ENCODE measurements at places on chromosomes 16 and 17.

- no peak for DNase-seq
These were observed 268.1 kb downstream of the IRF8 start for GRCh38 chr16:86167061-86167460.

DNA sequence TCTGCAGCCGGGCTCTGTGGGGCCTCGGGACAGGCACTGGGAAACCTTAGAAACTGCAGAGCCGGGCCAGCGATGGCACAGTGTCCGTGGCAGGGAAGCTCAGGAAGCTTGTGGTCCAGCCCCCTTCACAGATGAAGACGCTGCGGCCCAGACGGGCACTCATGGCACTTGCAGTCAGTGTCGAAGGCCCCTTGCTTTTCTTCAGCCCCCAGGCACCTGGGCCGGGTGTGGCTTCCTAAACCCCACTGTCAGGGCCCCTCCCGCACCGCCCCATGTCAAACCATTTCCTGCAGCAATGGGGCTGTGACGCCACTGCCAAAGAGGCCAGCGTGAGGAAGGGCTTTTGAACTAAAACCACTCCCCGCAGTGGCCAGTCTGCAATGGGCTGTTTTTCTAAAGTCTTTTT lies 164.0 kb downstream of the LAT start:
- DNase-seq: no peak

DNA sequence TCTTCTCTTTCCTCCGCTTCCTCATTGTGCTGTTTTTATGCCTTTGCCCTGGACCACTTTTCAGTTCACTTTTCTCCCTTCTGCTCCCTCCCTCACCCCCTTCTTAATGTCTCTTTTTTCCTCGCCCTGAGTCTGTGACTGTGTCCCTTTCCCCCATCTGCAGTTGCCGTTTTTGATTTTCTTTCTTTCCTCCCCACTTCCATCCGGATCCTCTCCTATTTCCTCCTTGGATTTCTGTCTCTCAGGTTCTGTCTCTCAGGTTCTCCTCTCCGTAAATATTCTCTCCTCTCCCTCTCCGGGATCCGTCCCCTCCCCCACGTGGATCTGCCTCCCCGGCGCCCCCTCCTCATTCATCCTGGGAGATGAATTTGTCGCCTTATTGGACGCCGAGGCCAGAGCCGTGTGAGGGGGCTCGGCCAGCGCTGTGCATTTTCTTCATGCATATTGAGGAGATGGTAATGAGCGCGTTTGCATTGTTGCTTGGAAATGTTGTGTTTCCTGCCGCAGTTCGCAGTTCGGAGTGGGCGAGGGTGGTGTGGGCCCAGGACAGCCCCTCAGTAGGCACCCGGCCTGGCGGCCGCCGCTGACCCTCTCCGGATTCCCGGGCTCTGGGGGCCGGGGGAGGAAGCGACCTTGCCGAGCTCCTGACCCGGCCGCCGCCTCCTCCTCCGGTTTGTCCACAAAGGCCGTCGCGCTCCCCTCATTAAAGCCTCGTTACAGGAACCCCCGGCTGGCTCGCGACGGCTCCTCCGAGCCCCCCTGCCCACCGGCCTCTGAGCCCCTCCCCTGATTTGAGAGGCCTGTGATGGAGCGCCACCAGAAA lies 4.5 kb upstream of the IRX3 start:
- no peak for DNase-seq

DNA sequence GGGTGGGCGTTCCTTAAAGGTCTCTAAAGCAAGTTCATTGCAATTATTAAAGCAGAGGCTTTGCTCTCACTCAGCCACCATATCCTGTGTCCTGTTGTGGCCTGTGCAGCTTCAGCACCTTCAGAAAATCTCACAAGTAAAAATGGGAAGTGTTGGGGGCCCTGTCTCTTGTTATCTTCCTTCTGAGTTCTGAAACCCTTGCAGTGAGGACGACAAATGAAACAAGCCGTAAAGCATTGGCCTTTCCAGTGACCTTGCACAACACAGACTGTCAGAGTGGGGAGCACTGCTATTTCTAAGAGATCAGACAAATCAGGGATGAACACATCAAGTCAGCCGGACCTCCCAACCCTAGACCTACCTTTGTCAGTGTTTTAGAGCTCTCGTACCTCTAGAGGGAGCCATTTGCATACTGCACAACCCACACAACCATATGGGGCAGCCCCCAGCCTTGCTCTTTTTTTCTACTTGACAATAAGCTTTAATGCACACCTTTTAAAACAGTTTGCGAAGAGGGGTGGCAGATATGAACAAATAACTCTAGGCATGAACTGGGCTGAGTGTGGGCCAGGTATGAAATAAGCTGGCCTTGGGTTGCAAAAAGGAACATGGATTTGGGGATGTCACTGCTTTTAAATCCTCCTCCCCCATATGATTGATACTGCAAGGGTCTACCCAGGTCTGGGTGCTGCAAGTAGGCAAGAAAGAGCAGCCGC lies 89.8 kb downstream of the KATNIP start:
- DNase-seq: no peak

DNA sequence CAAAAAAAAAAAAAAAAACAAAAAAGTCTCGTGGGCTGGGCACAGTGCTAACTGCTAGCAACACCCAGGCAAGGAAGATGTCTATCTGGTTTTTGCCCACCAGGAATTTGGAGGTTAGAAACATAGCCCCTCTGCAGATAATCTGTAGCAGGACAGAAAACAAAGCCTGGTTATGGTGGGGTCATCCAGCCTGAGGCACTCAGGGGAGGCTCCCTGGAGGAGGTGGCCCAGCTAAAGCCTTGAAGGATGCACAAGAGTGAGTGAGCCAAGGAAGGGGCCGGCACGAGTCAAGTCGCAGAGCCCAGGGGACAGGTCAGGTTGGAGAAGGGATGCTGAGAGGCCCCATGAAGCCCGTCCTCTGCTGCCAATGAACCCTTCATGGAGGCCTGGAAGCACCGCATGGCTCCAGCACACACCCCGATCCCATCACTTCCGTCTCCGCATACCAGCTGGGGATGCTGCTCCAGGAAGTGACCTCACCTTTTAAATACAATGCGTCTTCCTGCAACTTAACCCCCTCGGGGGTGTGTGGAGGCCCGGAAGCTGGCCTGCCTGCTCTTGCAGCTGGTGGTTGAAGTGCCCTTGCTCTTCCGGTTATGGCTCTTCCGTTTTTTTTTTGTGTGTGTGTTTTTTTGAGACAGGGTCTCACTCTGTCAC lies 86.5 kb downstream of the ENGASE start:
- DNase-seq: no peak

- peak; percentile 34 for DNase-seq
These were observed 31.7 kb downstream of the IL21R start for GRCh38 chr16:27433636-27434035.

DNA sequence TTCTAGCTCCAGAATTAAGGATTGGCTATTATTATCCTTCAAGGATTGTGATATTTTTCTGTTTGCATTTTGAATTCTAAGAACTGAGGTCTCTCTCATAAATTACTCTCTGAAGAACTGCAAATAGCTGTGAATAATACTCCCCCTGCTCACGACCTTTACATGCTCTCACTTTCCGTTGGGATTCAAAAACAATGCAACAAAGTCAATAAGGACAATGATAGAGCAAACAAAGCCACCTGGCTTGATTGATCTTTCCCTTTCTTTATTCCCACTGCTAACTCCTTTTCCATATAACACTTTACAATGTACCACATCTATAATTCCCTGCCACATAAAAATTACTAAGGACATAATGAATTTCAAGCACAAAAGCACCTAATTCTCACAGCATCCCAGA lies 523.0 kb upstream of the CA10 start:
- DNase-seq: no peak

- no peak for DNase-seq
These were observed 297.5 kb downstream of the XYLT1 start for GRCh38 chr16:17173281-17173680.

GRCh38 chr17:20920095-20920814 lies 122.6 kb downstream of the USP22 start:
- no peak for DNase-seq

GRCh38 chr17:74822939-74823367 lies 36.7 kb downstream of the GRIN2C start:
- no peak for DNase-seq

- DNase-seq: no peak
These were observed 22.3 kb downstream of the RHBDL3 start for GRCh38 chr17:32287804-32288511.

DNA sequence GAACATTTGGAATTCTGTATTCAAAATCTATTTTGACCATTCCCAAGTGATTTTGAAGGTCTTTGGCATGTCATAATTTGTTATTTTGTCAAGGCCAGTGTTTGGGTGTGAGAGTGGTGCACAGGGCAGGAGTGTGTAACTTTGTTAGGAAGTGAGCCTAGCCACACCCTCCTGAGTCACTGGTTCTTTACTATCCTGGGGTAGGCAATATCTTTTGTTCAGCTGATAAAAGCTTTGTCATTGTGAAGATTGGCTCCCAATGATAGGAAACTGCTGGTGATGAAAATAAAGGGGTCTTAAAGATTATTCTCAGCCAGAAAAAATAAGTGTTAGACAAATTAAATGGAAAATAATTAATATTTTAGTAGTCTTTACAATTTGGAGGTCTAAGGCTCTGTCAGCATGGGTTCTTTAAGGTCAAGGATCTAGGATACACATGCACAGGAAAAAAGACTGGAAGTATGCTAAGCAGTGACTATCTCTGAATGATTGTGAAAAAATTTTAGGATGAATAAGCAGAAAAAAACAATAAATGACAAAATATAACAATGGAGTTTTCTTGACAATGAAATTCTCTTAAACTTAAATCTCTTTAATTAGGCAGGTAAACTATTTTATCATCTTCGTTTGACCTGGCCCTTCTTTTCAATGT lies 5.1 kb downstream of the UBN1 start:
- no peak for DNase-seq

DNA sequence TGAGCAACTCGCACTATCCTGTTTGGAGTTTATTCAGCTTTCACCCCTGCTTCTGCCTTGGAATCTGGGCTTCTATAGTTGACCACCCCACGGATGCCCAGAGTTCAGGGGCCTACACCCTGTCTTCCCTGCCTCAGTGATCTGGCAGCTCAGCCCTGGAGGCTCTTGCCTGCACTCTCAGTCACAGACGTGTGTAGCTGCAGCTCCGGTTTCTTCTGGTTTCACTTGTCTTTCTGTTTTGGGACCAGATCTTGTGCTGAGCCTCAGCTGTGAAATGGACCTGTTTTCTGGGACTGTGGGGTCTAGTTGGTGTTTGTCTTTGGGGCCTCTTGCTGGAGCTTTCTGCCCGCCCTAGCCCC lies 5.8 kb downstream of the GPT2 start:
- DNase-seq: no peak

DNA sequence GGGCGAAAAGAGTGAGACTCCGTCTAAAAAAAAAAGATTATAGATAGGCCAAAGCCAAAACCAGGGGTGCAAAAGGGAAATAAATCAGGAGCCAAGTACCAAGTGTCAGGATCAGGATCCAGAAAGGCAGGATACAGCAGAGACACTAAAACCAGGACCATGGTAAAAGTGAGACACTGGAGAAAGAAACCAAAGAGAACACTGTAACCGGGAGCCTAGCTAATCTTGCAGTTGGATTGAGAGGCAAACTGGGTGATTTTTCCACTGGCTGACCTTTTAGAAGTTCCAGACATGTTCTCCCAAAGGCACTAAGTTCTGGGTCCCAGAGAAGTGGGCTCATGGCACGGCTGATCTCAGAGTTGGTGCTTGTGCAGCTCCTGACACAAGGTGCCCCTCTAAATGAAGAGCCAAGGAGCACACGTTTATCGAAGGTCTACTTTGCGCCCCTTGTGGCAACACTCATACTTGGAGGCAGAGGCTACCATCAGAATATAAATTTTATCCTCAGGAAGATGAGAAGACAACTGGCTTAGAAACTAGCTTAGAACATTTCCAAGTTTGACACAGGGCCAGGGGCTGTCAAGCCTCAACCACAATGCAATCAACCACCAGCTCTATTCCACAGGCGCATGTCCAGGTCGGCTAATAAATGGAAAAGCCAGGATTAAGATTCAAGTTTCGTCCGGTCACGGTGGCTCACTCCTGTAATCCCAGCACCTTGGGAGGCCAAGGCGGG lies 27.5 kb upstream of the HELZ start:
- no peak for DNase-seq

GRCh38 chr16:85722128-85722893 lies 28.6 kb downstream of the C16orf74 start:
- no peak for DNase-seq

DNA sequence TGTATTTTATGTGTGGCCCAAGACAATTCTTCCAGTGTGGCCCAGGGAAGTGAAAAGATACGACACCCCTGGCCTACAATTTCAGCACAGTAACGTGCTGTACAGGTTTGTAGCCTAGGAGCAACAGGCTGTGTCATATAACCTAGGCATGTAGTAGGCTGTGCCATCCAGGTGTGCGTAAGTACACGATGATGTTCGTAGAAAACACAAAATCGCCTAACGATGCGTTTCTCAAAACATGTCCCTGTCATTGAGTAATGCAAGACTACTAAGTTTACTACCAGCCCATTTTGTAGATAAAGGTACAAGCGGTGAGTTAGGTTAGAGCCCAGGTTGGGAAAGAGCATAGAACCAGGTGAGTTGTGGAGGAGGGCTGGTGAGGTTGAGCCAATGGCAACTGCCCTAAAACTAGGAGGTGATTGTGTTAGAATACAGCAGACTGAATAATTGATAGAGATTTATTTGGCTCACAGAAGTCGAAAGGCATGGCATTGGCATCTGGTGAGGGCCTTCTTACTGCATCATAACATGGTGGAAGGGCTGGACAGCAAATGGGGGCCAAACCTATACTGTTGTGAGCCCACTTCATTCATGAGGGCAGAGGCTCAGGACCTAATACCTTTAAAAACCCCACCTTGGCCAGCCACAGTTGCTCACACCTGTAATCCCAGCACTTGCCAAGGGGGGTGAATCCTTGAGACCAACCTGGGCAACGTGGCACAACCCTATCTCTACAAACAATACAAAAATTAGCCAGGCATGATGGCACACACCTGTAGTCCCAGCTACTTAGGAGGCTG lies 4.2 kb downstream of the EIF1 start:
- no peak for DNase-seq

DNA sequence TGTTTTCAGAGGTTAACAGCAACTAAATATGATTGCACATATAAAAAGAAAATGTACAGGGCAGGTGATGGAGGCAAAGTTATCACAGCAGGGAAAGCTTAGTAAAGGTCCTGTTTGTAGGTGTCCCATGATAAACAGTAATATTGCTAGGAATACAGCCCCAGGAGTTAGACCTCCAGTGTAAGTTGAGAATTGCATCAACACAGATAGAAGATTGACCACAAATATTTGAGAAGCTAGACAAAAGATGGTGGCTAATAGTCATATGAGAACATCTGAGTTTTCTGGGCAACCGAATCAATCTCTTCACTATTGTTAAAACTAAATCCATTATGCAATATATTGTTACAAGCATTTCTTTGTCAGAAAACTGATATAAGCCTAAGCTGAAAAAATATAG lies 152.6 kb downstream of the CDH11 start:
- DNase-seq: no peak

DNA sequence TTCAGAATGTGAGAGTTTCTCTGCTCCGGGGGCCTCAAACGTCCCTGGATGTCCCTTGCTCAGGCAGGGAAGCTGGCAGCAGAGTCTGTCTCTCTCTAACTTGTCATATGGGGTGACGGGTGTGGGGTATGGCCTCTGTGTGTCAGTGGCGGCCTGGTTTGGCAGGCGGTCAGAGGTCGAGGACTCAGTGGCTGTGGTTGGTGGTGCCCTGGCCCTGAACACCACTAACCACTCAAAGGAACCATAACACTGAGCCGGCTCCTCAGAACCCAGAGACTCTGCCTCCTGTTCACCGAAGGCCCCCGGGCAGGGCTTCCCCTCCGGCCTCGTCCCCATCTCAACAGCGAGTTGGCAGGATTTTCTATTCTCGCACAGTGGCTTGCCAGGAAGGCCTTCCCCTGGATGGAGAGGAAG lies 677 bp downstream of the P2RX1 start:
- no peak for DNase-seq

- DNase-seq: peak; percentile 85
These were observed 5.6 kb upstream of the TUBG2 start for GRCh38 chr17:42653179-42654124.

All from vagina (tissue), 2 donors.